Cortex of kidney (tissue), 1 donor: ENCODE measurements at places on chromosomes 13 and 19.

DNA sequence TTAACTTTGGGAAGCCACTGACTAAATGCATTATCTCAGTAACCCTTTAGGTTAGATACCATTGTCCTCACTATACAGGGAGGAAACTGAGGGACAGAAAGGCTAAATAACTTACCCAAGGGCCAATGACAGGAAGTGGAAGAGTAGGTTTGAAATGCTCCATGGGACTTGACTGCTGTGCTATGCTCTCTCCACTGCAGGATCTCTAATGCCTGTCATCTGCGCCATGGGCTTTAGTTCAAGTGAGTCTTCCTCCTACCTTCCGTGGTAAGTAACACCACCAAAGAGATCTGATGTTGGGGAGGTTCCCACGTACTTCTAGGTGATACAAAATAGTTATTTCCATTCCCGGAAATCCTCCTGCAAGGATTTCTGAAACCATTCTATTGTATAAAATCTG is 3.7 kb downstream of the DLEU7 start:
- DNase-seq = no peak

GRCh38 chr19:29565171-29565570 is 39.4 kb downstream of the VSTM2B start:
- DNase-seq = no peak

DNA sequence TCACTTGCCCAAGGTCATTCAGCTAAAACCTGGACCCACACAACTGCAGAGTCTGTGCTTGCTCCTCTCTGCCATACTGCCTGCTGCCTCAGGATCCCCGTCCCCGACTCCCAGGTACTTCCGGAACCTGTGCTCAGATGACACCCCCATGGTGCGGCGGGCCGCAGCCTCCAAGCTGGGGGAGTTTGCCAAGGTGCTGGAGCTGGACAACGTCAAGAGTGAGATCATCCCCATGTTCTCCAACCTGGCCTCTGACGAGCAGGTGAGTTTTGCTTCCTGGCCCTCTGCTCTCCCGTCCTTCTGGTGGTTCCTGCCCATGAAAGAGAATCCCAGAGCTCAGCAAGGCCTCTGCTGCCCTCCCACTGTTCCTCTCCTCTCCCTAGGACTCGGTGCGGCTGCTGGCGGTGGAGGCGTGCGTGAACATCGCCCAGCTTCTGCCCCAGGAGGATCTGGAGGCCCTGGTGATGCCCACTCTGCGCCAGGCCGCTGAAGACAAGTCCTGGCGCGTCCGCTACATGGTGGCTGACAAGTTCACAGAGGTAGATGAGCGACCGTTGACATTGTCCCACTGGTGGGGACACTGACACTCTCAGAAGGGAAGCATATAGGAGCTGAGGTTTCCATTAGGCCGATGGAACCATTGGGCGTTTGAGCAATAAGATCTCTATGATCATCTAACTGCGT is 22.9 kb downstream of the PPP2R1A start:
- no peak for DNase-seq

GRCh38 chr19:40754611-40755247 is 3.7 kb downstream of the SNRPA start:
- DNase-seq = no peak

DNA sequence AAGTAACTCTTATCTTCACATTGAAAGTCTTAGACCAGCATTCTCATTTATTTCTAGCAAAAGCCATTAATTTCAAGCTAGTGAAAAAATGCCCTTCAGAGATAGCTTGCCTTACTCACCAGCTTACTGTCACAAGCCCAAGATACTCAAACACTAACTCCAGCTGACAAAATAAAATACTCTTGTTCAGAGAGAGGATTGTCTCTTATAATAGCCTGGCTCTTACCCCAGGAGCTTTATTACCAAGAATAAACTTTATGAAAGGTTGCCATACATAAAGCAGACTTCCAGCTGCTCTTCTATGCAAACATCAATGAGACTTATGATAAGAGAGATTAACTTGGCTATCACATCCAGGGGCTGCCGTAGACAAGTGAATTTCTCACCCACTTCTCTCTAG is 53.6 kb downstream of the XPO4 start:
- no peak for DNase-seq

- no peak for DNase-seq
Measured at GRCh38 chr13:58474581-58474980, 843.0 kb downstream of the PCDH17 start.

- no peak for DNase-seq
Measured at GRCh38 chr13:99559560-99559959, 58.3 kb downstream of the TM9SF2 start.

- no peak for DNase-seq
Measured at GRCh38 chr13:40814803-40815202, 25.4 kb downstream of the SLC25A15 start.

GRCh38 chr13:28117689-28118377 is 17.5 kb upstream of the FLT3 start:
- DNase-seq = no peak

DNA sequence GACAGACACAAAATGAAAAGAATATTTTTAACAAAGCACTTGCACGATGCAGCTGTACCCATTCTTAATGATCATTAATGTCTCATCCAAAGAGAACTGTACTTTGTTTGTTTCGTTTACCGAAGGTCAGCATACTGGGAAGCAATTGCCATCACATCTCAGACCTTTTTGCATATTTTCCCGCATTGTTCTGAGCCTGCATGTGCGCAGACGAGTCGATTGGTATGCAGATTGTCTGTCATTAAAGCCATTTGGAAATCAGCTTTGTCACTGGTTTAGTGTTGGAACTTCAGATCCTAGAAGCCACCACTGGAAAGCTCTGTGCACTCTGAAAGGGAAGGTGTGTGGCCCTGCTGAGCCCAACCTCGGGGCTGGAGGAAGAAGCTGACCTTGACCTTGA is 15.6 kb downstream of the SPACA7 start:
- DNase-seq = no peak

DNA sequence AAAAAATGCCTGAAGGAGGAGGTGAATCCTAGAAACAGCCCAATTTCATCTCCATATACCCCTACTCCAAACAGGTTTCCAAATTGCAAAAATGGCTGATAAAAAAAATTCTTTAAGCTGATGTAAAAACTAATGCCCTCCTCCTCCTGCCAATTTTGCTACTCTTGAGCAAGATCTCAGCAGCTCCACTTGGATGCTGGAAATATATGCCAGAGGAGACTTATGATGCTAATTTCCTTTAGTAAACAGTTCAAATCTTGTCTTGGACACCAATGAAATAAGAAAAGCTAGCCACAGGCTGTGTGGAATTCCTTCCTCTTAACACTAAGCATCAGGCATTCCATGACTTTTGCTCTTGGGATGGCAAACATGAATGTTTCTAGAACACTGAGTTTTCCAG is 67.5 kb downstream of the INSR start:
- no peak for DNase-seq

- DNase-seq = no peak
Measured at GRCh38 chr19:33819880-33820781, 23.5 kb downstream of the KCTD15 start.

- DNase-seq = no peak
Measured at GRCh38 chr13:24692561-24692960, 12.4 kb downstream of the ATP12A start.

GRCh38 chr19:47723581-47723940 is 10.3 kb downstream of the EHD2 start:
- DNase-seq = no peak

- DNase-seq = no peak
Measured at GRCh38 chr19:45771311-45771933, 2.4 kb upstream of the SIX5 start.

DNA sequence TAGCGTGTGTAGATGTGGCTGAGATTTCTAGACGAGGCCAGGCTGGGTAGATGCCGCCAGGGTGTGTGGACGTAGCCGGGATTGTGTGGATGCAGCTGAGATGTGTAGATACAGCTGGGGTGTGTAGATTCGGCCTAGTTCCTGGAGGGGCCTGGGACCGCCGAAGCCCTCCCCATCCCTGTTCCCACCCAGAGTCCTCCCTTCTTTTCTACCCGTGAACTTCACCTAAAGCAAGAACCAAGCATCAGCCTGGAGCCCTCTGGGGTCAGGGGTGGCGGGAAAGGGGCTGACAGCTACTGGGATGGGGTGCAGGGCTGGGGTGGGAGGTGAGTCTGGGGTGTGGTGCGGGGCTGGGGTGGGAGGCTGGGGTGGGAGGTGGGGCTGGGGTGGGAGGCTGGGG is 768 bp downstream of the TMPRSS9 start:
- DNase-seq = no peak

DNA sequence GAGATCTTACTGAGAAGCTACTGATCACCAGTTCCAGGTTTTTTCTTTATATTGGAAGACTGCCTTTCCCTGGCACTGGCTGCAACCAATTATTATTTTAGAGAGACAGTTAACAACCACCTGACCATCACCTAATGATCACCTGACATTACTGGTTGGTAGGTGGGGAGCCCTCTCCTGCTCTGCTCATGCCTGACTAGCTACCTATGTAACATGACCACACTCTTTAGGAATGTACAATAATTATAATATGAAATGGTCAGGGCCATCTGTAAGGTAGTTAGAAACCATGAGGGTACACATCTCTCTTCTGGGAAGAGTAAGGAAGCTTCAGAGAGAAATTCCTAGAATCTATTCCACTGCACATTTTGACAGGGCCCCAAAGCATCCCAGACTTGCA is 59.0 kb upstream of the SCEL start:
- DNase-seq = no peak

GRCh38 chr13:93413972-93414717 is 187.5 kb downstream of the GPC6 start:
- DNase-seq = no peak

DNA sequence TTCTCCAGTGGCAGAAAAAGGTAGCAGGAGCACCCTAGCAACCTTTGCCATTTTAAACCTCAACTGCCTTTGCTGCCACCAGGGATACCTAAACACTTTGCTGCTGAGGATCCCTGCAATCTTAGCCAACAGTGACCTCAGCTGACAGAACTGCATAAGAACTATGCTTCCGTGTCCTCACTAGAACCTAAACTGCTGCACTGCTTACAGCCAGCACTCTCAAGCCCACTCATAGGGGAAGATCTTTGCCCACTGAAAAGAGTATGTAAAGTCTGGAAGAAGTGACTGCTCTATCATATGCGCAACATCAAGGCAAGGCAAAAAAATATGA is 270.0 kb upstream of the PCDH20 start:
- DNase-seq = no peak

GRCh38 chr13:98785405-98785804 is 32.9 kb upstream of the SLC15A1 start:
- DNase-seq = no peak

- no peak for DNase-seq
Measured at GRCh38 chr13:30798776-30799355, 63.5 kb downstream of the ALOX5AP start.

DNA sequence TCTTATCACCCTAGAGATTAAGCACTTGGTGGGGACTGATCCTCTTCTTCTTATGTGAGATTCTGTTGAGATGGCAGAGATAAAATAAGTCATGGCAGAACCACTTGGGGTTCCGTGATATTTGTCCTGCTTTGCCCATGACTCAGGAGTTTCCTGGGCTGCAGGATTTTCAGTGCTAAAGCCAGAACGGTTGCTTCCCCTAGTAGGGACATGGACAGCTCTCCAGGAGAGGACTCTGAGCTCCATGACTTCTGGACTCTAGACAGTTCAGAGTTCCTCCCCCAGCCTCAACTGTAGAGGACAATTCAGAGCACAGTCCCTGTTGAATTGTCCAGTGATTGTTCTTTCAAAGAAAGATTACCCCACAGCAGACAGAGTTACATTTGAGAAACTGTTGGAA is 98.8 kb downstream of the OLFM4 start:
- no peak for DNase-seq

- DNase-seq = no peak
Measured at GRCh38 chr19:5326986-5327623, 13.5 kb downstream of the PTPRS start.
